ENCODE measurements at places on chromosomes 2 and 18. TPM values are rescaled to one million over a fixed set of nuclear protein-coding genes. Genes with fewer than 3 reads are reported as not detected.

Gene GCG
- not detected for total RNA-seq

Gene AGXT
- total RNA-seq = not detected

DNA sequence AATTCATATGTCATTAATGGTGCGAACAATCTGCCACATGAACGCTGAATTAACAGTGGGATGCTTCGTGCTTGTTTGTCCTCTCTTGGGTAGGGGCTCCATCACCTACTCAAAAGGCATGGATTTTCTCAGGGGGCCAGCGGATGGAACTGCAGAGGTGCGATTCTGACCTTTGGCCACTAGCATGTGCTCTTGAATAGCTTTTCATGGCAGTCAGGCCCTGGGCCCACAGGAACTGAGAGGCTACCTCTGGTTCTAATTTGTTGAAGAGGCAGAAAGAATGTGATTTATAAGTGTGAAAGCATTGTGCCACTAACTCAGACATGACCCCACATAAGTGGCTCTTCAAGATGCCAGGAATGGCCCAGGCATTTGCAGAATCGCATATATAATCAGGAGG lies 283.2 kb downstream of the INSIG2 start:
- H3K27ac ChIP-seq = no peak overlapping the region
- no peak overlapping the region for H3K4me3 ChIP-seq
- H3K36me3 ChIP-seq = no peaks in the 10 kb centered on the region
- no peak for DNase-seq

DNA sequence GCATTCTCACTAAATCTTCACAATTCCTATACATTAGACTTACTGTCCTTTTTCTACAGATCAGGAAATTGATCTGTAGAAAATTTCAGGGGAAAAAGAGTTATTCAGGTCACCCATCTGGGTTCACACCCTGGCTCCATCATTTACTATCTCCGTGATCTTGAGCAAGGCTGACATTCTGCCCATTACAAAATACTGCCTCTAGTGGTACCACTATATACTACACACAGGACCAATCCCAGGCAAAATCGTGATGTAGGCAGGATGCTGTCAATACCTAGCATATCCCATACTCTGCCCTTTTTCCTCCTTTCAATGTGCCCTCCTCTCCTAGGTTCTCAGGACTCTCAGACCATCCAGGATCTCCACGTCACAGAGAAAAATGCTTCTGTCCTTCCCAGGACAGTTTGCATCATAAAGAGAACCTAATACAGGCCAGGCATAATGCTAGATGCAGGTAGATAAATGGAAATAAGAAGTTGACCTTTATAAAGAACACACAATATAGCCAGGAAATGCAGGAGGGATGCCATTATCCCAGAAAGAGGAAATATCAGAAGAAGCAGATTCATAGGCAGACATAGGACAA lies 101.9 kb downstream of the CDH20 start:
- no peaks in the 10 kb centered on the region for H3K36me3 ChIP-seq
- DNase-seq = no peak
- H3K4me1 ChIP-seq = no peaks in the 10 kb centered on the region
- no peaks in the 10 kb centered on the region for H3K27me3 ChIP-seq
- H3K4me3 ChIP-seq = no peak overlapping the region

- H3K4me1 ChIP-seq = no peaks in the 10 kb centered on the region
- DNase-seq = no peak
- H3K27me3 ChIP-seq = no peaks in the 10 kb centered on the region
- no peaks in the 10 kb centered on the region for H3K36me3 ChIP-seq
- H3K4me3 ChIP-seq = no peak overlapping the region
Observed at GRCh38 chr2:64168756-64169155, 24.5 kb upstream of the PELI1 start.

DNA sequence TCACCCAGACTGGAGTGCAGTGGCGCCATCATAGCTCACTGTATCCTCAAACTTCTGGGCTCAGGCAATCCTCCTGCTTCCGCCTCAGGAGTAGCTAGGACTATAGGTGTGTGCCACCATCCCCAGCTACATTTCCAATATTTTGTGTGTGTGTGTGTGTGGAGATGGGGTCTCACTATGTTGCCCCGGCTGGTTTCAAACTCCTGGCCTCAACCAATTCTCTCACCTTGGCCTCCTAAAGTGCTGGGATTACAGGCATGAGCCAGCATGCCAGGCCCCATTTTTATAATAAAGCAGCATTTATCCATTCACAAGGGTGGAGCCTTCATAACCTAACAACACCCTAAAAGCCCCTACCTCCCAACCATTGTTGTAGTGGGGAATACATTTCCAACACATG lies 52.5 kb upstream of the DTNB start:
- no peaks in the 10 kb centered on the region for H3K36me3 ChIP-seq
- H3K4me1 ChIP-seq = peaks cover 2% of the 10 kb centered on the region
- no peak overlapping the region for H3K4me3 ChIP-seq
- peaks cover 25% of the 10 kb centered on the region for H3K27me3 ChIP-seq
- no peak overlapping the region for H3K27ac ChIP-seq

Data from activated naive CD8-positive, alpha-beta T cell treated with anti-CD3 and anti-CD28 coated beads, Interleukin-2, amount 10 ng/mL, durations not matched to agents 7 days and 5 days (primary cell).